ENCODE measurements at places on chromosomes 2 and 18.

- no peak for DNase-seq
Observed at GRCh38 chr2:58976375-58977071, 735.4 kb upstream of the FANCL start.

DNA sequence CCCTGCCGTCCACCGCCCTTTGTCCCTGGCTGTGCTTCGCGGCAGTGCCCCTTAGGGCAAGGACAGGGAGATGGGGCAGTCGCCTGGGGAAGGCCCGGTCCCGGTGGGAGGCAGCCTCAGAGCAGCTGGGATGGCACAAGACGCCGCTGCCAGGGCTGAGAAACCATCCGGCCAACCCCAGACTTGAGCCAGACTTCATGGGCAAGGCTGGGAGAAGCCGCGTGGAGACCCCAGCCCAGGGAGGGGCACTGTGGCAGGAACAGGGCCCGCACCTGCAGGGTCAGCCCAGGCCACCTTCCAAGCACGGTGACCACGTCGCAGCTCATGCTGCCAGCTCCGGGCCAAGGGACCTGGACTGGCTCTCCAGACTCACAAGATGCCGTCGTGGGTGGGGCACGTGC lies 84.0 kb downstream of the NFATC1 start:
- DNase-seq = no peak

DNA sequence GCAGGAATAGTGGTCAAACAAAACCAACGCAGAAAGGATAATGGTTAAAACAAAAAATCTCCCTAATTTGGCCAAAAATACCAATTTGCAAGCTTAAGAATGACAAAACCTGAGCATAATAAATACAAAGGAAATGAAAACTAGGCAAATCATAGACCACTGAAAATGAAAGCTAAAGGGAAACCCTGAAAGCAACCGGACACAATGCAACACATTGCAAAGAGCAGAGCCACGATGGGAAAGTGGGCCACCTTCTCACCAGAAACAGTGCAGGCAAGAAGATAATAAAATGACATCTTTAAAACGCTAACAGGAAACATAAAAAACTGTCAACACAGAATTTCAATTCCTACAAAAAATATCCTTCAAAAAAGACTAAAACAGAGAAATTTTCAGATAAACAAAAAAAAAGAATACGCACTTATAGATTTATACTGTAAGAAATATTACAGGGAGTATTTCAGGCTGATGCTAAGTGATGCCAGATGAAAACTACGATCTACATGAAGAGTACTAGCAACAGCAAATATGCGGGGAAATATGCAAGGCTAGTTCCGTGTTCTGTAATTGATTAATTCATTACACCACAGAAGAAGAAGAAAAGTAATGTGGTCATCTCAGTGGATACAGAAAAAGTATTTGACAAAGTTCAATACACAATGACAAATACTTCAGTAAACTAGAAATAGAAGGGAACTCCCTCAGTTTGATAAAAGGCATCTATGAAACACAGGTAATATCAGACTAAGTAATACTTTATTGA lies 239.5 kb downstream of the L3MBTL4 start:
- DNase-seq = no peak

DNA sequence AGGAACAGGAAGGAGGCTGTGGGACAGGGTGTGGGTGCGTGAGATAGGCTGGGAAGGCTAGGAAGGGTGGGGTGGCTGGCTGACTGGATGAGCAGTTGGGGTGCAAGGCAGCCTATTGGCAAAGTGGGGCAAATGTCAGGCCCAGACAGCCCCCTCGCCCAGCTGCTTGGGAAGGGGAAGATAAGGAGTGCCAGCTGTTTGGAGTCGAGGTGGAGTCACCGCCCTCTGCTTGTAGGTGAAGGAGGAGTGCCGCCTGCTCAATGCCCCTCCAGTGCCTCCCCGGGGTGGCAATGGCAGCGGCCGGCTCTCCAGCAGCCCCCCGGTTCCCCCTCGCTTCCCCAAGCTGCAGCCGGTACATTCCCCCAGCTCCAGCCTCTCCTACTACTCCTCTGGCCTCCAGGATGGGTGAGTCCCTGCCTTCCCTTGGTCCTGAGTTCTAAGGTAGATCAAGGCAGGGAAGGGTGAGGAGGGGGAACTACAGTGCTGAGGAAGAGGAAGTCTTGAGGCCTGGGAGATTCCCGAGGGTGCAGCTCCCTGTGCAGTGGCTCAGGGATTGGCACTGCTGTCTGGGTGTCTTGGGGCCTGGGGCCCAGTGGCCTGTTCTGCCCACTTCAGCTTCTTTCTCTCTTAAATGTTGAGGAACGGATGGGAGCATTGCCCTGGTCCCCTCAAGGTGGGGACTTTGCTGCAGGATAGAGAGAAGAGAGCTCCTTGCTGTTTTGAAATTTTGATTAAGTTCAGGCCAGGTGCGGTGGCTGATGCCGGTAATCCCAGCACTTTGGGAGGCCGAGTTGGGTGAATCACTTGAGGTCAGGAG lies 13.3 kb downstream of the GAREM2 start:
- no peak for DNase-seq

DNA sequence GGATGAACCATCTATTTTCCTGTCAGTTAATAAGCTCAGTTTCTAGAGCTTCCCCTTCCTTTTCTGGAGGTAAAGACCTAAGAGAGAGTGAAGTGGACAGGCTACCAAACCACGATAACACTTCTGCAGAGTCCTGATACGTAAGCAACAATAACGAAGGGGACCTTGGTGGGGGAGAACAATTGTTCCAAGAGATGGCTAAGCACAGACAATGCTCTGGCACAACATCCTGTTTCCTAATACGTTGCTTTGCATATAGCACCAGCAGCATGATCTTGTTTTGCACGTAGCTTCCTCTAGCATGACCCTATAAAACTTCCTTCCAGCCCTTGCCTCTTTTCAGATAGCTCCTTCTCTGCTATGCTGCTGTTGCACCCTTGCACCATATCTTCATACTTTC lies 247.3 kb downstream of the RAD51AP2 start:
- DNase-seq = no peak

- no peak for DNase-seq
Observed at GRCh38 chr18:2486426-2486825, 84.9 kb downstream of the METTL4 start.

GRCh38 chr2:23445450-23445868 lies 60.5 kb downstream of the KLHL29 start:
- no peak for DNase-seq

- DNase-seq = no peak
Observed at GRCh38 chr2:105294046-105294445, 35.5 kb downstream of the TGFBRAP1 start.

GRCh38 chr2:230439590-230439989 lies 23.6 kb downstream of the SP100 start:
- no peak for DNase-seq

DNA sequence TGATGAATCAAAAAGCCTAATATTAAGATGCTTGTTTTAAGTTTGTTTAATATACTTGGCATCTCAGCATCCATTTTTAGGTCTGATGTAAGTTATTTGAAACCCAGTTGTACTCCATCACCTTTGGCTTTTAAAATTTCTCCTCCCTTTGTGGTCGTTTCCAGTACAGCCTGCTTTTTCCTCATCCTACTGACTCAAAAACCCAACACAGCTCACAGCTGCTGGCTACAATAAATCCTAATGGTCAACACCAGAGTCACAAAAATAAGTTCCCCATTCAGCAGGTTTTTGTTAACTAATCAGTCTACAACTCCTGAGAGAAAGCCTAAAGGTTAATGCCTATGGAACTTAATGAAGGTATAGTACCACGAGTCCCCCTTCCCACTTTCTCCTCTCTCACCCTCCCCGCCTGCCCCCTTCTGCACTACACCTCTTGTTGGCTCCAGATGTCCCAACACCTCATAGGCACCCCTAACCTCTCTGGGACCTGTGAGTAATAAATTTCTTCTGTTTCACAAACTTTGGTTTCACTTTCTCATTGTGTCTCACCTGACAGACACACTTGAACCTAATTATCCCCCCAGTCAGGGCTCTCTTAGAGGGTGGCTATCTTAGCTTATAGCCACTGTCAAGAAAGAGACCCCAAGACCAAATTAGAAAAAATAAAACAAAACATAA lies 148.6 kb downstream of the GALNT1 start:
- no peak for DNase-seq

GRCh38 chr2:222572751-222573174 lies 83.1 kb downstream of the FARSB start:
- no peak for DNase-seq

DNA sequence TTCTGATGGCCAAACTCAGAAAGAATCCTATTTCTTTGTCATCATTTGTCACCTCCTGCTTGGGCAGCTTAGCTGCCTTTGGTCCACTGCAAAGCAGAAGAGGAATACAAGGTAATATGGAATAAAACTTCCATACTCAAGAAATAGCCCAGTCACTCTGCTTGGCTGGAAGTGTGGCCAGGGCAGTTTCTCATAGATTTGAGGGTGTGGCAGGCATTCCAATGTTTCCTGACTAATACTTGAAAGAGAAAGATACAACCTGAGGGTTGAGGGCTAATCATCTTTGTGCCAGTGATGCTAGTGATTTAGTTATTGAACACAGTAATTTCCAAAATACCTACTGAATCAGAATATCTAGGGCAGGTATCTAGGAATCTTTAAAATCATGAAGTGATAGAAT lies 83.1 kb downstream of the FAM161A start:
- no peak for DNase-seq

DNA sequence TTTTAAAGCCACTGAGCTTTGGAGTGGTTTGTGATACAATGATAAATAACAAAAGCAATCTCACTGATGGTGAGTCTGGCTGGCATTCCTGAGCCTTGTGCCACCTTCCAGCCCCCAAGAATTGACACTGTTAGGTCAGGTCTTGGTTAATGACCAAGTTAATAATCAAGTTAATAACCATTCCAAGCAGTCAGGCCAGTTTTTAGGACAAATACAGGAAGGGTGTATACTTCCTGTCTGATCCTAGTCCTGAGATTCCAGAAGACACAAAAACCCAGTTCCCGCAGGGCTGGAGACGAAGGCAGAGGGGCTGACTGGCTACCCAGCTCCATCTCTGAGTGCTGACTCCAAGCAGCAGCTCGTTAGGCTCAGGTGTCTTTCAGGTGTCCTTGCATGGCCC lies 74.6 kb upstream of the LAPTM4A start:
- DNase-seq = no peak

DNA sequence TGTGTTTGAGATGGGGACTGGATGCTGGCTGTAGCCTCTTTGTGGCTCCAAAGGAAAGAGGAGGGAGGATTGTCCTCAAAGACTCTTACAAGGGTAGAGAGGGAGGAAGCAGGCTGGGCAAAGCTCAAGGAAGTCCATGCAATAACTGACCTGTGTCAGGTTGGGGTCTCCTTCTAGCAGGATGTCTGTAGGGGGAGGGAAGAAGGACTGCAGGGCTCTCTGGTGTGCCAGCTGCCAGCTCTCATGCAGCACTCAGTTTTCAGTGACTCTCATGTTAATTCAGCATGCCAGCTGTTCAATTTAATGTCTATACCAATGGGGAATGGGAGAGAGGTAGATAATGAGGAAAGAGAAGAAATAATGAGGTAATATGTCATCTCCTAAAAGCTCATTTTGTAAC lies 85.3 kb upstream of the RANBP2 start:
- no peak for DNase-seq

- DNase-seq = no peak
Observed at GRCh38 chr2:46193356-46193755, 103.9 kb upstream of the EPAS1 start.

- DNase-seq = no peak
Observed at GRCh38 chr2:111919365-111919764, 21.0 kb downstream of the MERTK start.

- no peak for DNase-seq
Observed at GRCh38 chr18:14971461-14972185, 223.7 kb downstream of the ANKRD30B start.

GRCh38 chr2:53572696-53573095 lies 194.9 kb upstream of the CHAC2 start:
- no peak for DNase-seq

GRCh38 chr18:70288171-70288850 lies 534 bp upstream of the SOCS6 start:
- DNase-seq = no peak

DNA sequence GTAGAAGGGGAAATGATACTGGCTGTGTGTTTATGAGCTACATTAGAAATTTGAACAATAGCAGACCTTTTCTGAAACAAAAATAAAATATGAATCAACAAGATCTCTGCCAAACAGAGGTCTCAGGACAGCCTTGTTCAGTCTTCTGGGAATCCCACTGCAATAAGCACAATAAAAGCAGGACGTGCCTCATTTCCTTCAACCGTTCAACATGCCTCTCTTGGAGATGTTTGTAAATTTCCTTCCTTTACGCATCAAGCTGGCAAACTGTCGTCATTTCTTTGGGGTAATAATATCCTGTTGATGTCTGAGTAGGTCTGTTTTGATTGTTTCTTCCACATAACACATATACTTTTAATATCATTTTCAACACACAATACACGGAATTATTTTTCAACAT lies 77.2 kb downstream of the TCF4 start:
- no peak for DNase-seq

- DNase-seq = no peak
Observed at GRCh38 chr2:130845505-130846085, 8.9 kb downstream of the ARHGEF4 start.

DNA sequence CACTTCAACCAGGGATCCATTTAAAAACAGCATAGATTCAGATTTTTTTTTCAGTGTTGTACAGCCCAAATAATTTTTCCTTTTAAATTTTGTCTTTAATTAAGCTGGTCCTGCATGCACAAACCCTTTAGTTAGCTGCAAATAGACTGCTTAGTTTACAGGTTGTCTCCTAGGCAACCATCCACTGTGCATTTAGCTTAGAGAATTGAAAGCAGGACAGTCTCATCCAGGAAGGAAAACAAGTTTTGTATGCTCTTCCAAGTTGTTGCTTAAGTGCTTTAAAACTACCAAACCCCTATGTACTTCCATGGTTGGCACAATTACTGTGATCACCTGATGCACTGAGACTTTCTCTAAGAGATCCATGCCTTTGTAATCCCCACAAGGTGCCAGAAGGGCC lies at the start of gene MAP3K19:
Gene MAP3K19 (minus strand): TSS at position 148 of the 400 bp plus-strand sequence. CDS start 22,800 bp downstream, outside the sequence.
- DNase-seq = no peak

- no peak for DNase-seq
Observed at GRCh38 chr2:28978606-28979005, 2.5 kb upstream of the TOGARAM2 start.

- DNase-seq = no peak
Observed at GRCh38 chr2:55958756-55959155, 35.2 kb upstream of the EFEMP1 start.

- DNase-seq = no peak
Observed at GRCh38 chr18:59834267-59834666, 65.5 kb upstream of the PMAIP1 start.

DNA sequence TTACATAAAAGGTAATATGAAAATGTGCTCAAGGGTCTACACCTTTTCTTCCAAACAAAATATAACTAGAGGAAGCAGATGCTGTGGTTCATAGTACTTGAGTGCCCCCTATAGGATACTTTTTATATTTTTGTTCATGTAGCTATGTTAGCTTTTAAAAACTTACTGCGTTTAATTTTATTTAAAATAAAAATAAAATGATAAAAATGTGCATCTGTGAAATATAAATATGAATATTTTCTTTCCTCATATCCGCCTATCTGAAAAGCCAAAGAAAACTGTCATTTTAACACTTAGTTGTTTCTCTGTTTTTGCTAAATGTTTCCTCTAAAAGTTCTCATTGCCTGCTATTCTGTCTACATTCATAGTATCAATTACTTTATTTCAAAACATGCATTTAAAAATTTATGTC lies 9.6 kb upstream of the LRP1B start:
- DNase-seq = no peak

GRCh38 chr2:162261032-162261945 lies 18.0 kb upstream of the FAP start:
- DNase-seq = peak; percentile 2

- DNase-seq = no peak
Observed at GRCh38 chr2:67096886-67097285, 300.2 kb upstream of the ETAA1 start.

All from activated naive CD8-positive, alpha-beta T cell treated with anti-CD3 and anti-CD28 coated beads, Interleukin-2, amount 50 U/mL, for 24 hours (primary cell).